ENCODE measurements at places on chromosomes 7 and 10.
A peak's percentile ranks its signal among the peaks of the same experiment; 100 is the strongest.

- no peak for DNase-seq
These were observed 26.2 kb downstream of the ZAN start for GRCh38 chr7:100759357-100760171.

DNA sequence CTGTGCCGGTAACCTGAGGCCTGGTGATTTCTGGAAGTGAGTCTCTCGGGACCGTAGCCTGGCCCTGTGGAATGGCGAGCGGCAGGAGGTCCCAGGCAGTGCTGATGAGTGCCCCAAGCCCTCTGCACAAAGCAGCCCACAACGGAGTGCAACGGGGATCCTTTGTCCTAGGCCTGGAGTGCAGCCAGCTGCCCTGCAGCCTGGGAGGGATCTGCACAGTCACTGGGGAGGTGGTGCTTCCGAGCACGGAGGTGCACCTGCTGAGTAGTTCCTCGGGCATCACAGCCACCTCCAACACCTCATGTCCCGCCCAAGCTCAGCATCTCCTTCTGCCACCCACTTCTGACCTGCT lies 162.8 kb upstream of the ZMIZ1 start:
- DNase-seq = no peak

DNA sequence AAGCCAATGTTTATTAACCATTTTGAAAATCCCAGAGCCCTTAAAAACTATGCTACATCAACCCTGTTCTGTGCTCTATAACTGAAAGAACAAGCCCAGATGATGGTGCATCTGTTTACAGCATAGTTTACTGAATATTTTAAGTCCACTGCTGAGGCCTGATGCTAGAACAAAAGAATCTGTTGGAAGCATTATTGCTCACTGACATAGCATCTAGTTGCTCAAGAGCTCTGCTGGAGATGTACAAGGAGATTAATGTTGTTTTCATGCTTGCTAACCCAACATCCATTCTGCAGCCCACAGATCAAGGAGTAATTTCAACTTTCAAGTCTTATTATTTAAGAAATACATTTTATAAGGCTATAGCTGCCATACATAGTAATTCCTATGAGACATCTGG lies 181.3 kb upstream of the FEZF1 start:
- DNase-seq = no peak

DNA sequence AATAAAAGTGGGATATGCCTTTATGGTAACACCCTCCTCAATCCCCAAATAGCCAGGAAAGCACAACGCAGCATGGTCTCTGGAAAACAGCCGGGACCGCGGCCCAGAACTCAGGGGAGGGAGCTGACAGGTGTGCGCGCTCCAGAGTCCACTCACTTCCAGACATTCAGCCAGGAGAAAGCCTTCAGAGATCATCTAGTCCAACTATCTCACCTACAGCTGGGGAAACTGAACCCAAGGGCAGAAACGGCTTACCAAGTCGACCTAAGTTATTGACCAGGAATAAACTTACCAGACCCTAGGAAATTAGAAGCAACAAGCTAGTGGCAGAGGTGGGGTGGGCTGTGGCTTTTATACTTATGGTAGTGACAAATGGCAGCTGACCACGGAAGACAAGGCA lies 16.4 kb downstream of the GSDME start:
- no peak for DNase-seq

- DNase-seq = no peak
These were observed 48.9 kb upstream of the HELLS start for GRCh38 chr10:94496646-94497045.

DNA sequence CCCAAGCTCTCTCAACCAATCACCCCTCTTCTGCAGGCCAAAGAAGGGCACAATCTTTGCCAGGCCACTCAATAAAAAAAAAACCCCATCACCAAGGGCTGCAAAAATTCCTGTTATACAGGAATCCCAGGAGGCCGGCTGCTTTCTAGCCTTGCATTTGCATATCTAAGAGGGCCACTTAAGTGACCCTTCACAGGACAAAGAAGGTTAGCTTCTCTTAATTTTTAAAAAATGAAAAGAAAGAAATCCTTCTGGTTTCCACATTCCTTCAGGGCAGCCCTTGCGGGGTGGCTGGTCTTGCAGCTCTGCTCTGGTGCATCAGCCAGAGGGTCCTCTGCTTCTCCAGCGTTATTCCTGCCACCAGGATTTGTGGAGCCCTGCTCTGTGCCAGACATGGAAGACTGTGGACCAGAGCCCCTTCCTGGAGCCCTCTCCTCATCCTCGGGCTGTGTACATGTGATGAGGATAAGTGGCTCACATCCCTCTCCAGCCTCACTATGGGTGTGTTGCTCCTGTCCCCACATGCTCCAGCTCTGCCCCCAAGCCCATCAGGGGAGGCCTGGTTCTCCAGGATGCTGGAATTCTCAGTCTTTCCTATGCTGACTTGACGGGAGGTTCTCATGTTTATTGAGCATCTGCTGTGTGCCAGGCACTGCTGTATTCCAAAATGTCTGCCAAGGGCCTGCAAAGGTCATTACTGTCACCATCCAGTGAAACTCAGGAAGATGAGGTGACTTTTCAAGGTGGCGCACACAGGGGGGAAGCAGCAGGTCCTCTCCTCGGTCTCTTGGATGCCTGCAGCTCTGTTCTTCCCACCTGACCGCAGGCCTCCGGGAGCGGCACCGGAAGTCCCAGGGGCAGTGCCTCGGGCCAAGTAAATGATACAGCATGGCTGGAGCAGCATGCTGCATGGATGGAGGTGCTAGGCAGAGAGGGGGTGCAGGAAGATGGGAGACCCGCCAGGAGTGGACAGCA lies 67.7 kb downstream of the ARHGAP22 start:
- DNase-seq = no peak

DNA sequence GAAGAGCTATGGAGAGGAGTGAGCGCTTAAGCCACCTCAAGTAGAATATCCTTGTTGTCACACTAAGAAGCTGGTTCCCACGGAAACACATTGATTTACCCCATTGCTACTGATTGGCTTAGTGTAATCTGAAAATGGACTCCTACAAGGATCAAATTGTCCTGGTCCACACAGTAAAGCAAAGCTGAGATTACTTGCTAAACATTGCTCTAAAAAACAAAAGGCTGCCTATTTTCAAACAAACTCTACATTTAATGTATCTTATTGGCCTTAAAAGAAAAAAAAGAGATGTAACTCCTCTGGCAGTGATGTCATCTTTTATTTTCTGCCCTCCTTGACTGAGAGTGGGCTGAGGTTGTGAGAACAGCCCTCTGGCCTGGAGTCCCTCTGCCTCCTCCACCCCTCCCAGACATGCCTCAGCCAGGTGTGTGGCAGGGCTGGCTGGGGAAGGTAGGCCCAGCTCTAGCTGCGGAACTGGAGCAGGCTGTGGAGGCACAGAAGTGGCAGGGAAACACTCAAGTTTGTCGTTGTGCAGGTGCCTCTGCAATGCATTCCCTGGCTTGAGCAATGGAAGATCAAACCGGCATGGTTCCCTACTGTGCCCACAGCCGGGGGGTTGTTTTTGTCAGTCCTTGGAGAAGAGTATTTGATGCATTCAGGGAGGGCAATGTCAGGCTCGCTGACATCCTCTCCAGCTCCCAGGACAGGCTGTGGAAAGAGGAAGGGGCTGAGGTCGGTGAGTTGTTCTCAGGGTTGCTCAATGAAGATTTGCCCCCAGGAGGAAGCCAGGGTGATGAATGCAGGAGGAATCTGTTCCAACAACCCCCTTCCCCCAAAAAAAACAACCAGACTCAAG lies 9.1 kb downstream of the KLF6 start:
- DNase-seq = peak; percentile 41

- no peak for DNase-seq
These were observed 191.1 kb upstream of the LRGUK start for GRCh38 chr7:133936074-133936473.

GRCh38 chr10:79018521-79019011 lies 50.2 kb upstream of the ZMIZ1 start:
- no peak for DNase-seq

DNA sequence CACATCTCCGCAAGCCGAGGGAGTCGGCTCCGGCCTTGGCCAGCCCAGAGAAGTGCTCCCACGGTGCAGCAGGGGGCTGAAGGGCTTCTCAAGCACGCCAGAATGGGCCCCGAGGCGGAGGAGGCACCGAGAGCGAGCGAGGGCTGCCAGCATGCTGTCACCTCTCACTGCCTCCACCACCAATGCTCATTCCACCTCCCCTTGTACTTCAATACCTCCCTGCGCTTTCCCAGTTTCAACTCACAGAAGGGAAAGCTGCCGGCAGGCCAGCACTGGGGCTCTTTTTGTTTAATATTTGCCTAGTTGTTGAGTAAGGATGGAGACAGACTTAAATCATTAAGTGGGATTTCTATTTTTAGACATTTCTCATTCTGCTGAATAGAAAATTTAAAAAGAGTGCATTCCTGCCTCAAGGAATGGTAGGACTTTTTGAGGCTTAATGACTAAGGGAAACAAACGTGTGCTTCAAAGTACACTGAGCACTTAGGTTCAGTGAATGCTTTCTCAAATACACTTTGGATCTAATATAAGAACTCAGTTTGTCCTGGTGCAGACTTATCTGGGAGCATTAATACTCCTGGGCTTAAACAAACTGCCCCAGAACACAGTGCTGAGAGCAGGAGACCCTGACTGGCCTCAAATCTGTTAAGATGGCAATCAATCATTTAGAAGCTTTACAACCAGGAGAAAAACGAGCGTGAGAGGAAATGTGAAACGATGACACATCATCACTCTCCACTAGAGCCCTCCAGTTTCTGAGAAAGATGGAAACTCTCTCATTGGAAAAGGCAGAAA lies 131.2 kb downstream of the RALA start:
- no peak for DNase-seq

- no peak for DNase-seq
These were observed 24.6 kb downstream of the DLD start for GRCh38 chr7:107915541-107915940.
